ENCODE measurements at places on chromosomes 1 and 21.

GRCh38 chr1:35592991-35593769 lies 20.1 kb downstream of the TFAP2E start:
- DNase-seq = no peak

DNA sequence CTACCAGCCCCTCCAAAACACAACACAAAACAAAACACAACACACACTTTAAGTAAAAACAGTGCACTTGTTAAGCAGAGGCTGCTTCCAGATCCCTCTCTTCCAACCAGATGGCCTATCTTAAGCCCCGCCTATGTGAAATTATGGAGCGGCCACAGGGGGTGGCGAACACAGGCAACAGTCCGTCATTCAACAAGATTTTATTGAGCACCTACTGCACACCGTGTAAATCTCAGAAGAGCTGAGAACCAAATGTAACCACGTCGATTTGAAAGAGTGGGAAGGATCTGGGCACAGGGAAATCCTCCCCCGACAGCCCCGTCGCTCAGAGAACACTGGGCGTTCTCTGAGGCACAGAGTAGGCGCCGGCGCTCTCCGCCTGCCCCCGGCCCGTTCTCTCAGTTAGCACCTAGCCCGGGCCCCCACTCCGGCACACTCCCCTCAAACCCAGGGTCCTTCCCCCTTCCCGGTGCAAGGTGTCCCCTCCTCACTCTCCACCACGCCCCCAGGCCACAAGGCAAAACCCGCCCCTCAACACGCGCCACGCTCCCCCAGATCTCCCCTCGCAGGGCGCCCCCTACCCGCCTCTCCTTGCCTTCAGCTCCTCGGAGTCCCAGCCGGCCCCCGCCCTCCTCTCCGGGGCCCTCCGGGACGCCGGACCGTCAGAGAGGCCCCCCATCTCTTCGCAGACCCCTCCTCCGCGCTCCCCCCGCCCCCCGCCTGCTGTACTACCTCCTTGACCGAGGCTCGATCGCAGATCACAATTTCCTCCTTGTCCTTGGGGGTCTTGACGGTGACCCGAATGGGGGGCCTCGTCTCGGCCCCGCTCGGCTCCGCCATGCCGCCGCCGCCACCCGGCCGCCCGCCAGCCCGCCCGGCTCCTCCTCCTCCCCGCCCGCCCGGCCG lies 483 bp downstream of the UBQLN4 start:
- DNase-seq = peak; percentile 83

GRCh38 chr1:192904438-192904895 lies 95.6 kb downstream of the RGS2 start:
- no peak for DNase-seq

DNA sequence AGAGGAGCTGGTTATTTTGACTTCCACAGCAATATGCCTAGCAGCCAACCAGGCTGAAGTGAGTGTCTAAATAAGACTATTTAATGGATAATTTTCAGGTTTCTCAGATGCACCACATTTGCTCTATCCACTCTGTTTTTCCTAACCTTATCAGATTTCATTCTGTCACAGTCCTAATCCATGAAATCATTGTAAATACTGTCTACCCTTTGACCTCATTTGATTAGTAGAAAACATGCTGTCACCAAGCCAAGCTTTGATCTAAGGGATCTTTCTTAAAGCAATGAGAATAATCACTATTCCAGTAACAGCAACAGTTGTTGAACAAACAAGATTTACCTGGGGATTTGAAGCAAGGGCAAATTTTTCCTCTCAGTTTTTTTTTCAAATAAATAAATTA lies 595.6 kb downstream of the LTN1 start:
- no peak for DNase-seq

DNA sequence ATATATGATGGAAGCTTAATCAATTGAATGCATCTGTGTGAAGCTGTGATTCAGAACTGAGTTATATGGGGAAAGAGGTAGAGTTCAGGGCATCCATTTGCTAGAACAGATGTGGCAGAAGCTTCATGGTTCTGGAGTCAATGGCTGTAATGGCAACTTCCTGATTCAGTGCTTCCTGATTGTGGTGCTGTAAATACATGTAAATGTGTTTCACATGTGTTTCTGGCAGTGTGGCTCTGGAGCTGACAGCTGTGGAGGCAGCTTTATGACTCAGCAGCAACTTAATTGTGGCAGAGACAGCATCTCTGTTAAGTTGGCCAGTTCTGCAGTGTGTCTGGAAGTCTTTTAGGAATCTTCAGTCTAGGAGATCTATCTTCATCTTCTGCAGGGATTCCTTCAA lies 226.6 kb upstream of the ZRANB2 start:
- no peak for DNase-seq

GRCh38 chr1:16215882-16216753 lies 3.7 kb upstream of the ARHGEF19 start:
- DNase-seq = peak; percentile 90

DNA sequence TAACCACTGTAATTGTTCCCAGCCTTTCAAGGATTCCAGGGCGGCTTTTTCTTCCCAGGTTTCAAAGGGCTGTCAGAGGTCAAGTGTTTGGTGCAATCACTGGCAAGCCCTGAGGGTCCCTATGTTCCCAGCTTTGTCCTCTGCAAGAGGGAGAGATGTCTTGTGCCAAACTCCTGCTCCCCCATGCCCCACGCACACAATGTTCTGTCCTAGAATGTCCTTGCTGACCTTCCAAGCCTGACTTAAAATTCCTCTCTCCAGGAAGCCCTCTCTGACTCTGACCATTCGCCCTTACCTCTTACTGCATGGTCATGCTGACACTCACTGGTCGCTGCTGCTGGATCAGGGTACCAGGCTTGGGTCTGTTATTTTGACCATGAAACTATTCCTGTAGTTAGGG lies 152.5 kb upstream of the KCND3 start:
- no peak for DNase-seq

GRCh38 chr1:44970317-44970716 lies 16.1 kb downstream of the EIF2B3 start:
- no peak for DNase-seq

DNA sequence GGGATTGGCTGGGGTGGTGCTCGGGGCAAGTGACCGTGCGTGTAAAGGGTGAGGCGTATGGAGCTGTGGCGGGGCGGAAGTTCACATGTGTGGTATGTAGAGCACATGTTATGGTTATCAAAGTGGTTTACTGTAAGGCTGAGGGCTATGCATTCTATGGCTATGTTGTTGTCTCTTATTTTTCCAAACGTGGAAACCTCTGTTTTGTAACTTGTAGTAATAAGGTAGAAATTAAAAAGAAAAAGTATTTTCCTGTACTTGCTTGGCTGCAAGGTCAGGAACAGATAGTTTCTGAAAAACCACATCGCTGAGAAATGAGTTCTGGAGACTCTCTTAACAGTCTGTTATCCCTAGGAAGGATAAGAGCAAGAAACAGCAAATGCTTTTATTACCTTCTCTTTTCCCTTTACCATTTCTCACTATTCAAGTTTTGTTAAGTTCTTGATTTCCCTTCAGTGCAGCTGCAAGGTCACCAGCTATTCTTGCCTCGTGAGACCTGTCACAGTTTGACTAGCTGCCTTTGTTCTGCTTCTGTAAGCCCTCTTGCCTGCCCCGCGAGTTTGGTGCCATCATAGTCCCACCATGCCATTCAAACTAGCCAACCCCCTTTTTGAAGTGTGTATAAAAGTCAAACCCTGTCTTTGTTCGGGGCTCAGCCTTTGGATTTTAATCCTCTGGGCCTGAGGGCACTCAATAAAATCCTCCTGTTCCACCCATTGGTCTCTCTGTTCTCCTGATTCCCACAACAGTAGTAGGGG lies 9.5 kb downstream of the RNU1-2 start:
- no peak for DNase-seq

- DNase-seq = peak; percentile 82
Observed at GRCh38 chr1:20185834-20186782, at the start of the genes PLA2G2C and UBXN10. Gene PLA2G2C (minus strand): TSS chr1:20186518. CDS start chr1:20177363, 9,155 bp downstream. Gene UBXN10 (plus strand): TSS chr1:20186096. CDS start chr1:20190562, 4,466 bp downstream.

GRCh38 chr21:35336534-35336933 lies 287.4 kb upstream of the RUNX1 start:
- DNase-seq = no peak

GRCh38 chr1:39410915-39411436 lies 80.5 kb upstream of the BMP8A start:
- peak; percentile 87 for DNase-seq

DNA sequence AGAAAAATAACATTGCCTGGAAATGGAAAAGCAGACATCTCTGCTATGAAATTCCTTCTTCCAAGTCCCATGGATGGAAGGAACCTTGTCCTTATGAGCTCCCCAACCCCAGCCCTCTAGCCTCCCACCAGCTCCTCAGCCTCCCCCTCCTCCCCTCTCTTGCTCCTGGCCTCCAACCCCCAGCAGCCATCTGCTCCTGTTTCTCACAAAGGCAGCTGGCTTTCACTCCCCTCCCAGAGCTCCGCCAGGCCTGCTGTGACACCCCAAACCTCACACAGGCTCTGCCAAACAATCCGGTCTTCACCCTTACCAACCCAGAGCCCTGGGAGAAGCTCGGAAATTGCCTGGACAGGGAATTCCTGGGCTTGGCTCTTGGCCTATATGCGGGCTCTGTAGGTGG lies 69.2 kb downstream of the KLHDC7A start:
- DNase-seq = no peak

DNA sequence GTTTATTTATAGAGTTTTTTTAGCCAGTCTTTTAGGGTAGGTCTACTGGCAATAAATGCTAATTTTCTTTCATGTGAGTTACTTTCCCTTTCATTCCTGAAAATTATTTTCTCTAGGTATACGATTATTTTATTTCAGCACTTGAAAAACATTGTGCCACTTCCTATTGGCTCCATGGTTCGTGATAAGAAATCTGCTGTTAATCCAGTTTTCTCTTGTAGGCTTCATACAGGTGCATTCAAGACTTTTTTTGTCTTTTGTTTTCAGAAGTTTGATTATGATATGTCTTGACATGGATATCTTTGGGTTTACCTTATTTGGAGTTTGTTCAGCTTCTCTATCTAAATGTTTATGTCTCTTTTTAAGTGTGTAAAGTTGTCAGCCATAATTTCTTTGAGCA lies 148.3 kb downstream of the HS2ST1 start:
- DNase-seq = no peak

DNA sequence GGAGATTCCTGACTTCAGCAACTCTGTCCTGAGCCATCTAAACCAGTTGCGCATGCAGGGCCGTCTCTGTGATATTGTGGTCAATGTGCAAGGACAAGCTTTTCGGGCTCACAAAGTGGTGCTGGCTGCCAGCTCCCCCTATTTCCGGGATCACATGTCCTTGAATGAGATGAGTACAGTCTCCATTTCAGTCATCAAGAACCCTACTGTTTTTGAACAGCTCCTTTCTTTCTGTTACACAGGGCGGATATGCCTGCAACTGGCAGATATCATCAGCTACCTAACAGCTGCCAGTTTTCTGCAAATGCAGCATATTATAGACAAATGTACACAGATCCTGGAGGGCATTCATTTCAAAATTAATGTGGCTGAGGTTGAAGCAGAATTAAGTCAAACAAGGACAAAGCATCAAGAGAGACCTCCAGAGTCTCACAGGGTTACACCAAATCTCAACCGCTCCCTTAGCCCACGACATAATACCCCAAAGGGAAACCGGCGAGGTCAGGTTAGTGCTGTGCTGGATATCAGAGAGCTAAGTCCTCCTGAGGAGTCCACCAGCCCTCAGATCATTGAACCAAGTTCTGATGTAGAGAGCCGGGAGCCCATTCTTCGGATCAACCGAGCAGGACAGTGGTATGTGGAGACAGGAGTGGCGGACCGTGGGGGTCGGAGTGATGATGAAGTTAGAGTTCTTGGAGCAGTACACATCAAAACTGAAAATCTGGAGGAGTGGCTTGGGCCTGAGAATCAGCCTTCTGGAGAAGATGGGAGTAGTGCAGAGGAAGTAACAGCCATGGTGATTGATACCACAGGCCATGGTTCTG lies 2.3 kb downstream of the ZBTB37 start:
- DNase-seq = no peak

DNA sequence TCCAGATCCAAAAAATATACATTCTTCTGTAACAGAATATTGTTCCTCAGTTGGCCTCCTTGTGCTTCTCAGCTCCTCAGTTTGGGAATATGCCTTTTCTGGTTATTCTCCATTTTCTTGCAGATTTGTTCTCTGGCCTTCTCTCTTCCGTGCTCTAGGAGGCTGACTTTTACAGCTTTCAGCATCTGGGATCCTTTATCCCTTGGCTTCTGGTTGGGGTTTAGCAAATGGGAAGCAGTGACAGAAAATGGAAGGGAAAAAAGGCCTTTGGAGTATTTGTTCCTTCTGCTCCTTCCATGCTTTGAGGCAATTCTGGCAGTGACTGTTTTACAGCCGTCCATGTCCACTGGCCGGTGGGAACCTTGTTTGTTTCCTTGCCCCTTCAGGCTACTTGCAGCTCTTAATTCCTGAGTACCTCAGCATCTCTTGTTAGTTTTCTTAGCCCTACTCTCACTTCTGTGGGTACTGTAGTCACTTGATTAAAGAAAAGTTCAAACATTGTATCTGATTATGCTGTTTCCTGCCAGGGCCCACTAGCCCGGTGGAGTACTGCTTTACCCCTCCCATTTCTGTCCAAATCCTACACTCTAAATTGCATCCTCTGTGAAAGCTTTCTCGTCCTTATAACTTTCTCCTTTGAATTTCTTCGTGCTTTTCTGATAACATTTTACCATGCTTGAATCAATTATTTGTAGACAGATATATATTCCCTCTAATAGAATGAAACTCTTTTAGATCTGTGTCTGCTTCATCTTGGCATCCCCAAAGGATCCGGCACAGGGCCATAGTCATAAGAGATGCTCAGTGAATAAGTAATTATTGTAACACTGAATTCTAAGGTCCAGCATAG lies 118.2 kb downstream of the OSBPL9 start:
- DNase-seq = no peak

DNA sequence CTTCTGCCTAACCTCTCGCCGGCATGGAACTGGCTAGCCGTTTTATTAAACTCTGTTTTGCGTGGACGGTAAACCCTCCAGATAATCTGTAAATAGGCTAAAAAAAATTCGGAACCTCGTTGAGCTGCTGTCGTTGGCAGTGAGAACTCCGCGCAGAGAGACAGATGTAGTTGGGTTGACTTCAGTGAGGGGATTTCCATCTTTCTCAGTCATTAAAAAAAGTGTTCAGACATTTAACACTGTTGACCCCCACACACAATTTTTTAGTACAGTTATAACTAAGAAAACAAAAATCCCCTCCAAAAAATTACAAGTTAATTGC lies 464 bp downstream of the PARK7 start:
- no peak for DNase-seq

GRCh38 chr1:163171826-163172225 lies 30.9 kb downstream of the RGS5 start:
- no peak for DNase-seq

- DNase-seq = peak; percentile 89
Observed at GRCh38 chr1:116373431-116374352, 648 bp downstream of the ATP1A1 start.

DNA sequence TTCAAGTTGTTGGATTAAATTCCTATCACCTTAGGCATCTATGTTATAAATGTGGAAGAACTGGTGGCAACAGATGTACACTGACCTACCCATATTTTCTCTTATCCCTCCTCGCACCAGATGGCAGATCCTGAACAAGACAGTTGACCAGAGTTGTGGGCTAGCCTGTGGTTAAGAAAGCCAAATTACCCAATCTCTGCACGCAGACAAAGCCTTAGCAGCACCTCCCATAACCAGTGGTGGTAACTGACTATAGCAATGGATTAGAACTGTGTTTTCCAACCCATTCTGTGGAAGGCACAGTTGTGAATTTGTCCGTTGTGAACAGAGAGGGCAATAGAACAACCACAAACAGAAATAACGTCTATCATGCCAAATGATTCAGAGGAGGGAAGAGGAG lies 20.6 kb downstream of the ABCB10 start:
- DNase-seq = no peak

Measured in upper lobe of right lung (tissue), 1 donor.